ENCODE measurements at places on chromosomes 11 and 22. TPM values are rescaled to one million over a fixed set of nuclear protein-coding genes. Genes with fewer than 3 reads are reported as not detected.

The FADS3 gene
- total RNA-seq = 42.9 TPM

The TIGD3 gene
- 2.9 TPM for total RNA-seq

The LYVE1 gene
- total RNA-seq = not detected

The GLYATL1 gene
- 1.3 TPM for total RNA-seq

The POTEH gene
- not detected for total RNA-seq

The E2F8 gene
- 5.2 TPM for total RNA-seq

The CABP4 gene
- total RNA-seq = not detected

Data from cardiac muscle cell (in vitro differentiated cells and primary cell).